ENCODE measurements at places on chromosomes 6 and 20. TPM values are rescaled to one million over a fixed set of nuclear protein-coding genes. Genes with fewer than 3 reads are reported as not detected.

The NOTCH4 gene
- total RNA-seq: 0.28 TPM

The SFTA2 gene
- not detected for total RNA-seq

The PXDC1 gene
- total RNA-seq: 55.0 TPM

The BANF2 gene
- not detected for total RNA-seq

The SIRPG gene
- total RNA-seq: not detected

The RNF144B gene
- total RNA-seq: 142 TPM

The UBD gene
- not detected for total RNA-seq

The RALGAPB gene
- total RNA-seq: 51.0 TPM

The TRIM31 gene
- total RNA-seq: under 0.01 TPM

The GLP1R gene
- not detected for total RNA-seq

The CTAGE9 gene
- total RNA-seq: not detected

The OR12D3 gene
- not detected for total RNA-seq

The MACROD2 gene
- 4.3 TPM for total RNA-seq

The OTOR gene
- total RNA-seq: not detected

The DEFB114 gene
- total RNA-seq: not detected

The RNGTT gene
- total RNA-seq: 24.6 TPM

The SYTL3 gene
- 1.0 TPM for total RNA-seq

The HLA-DMB gene
- total RNA-seq: not detected

The TNF gene
- total RNA-seq: 0.07 TPM

The QKI gene
- 118 TPM for total RNA-seq

The RHAG gene
- total RNA-seq: not detected

The PRSS16 gene
- 12.6 TPM for total RNA-seq

The MUC21 gene
- total RNA-seq: not detected

The AIF1 gene
- not detected for total RNA-seq

The TRAPPC3L gene
- total RNA-seq: not detected

The SLC13A3 gene
- total RNA-seq: 3.3 TPM

The TMEM74B gene
- total RNA-seq: 0.36 TPM

The CFAP206 gene
- total RNA-seq: under 0.01 TPM

The CPXM1 gene
- total RNA-seq: not detected

The PRR18 gene
- total RNA-seq: under 0.01 TPM

The LY86 gene
- total RNA-seq: not detected

The SLC17A3 gene
- not detected for total RNA-seq

The C4A gene
- 1.4 TPM for total RNA-seq

The TXLNB gene
- total RNA-seq: not detected

The CCDC170 gene
- under 0.01 TPM for total RNA-seq

The POM121L2 gene
- total RNA-seq: not detected

The EEF1A2 gene
- 1.0 TPM for total RNA-seq

The PDSS2 gene
- 12.3 TPM for total RNA-seq

The KHDC1L gene
- not detected for total RNA-seq

The ZC3H12D gene
- 0.07 TPM for total RNA-seq

The FOXC1 gene
- 6.9 TPM for total RNA-seq

The ZBP1 gene
- not detected for total RNA-seq

The ENPP5 gene
- total RNA-seq: 0.34 TPM

The CLIC5 gene
- not detected for total RNA-seq

The CCN2 gene
- 53.6 TPM for total RNA-seq

The IL17F gene
- not detected for total RNA-seq

The ETV7 gene
- under 0.01 TPM for total RNA-seq

The CST1 gene
- not detected for total RNA-seq

The F13A1 gene
- total RNA-seq: not detected

The CST5 gene
- total RNA-seq: not detected

The FGD2 gene
- 0.07 TPM for total RNA-seq

The TMEM244 gene
- not detected for total RNA-seq

The TBXT gene
- not detected for total RNA-seq

The TPD52L2 gene
- total RNA-seq: 145 TPM

The HLA-DRB1 gene
- total RNA-seq: 0.21 TPM

The TRIM40 gene
- total RNA-seq: not detected

The ADGB gene
- total RNA-seq: not detected

Measured in nasal cavity respiratory epithelium epithelial cell of viscerocranial mucosa (primary cell).